Thoracic aorta (tissue), 2 donors: ENCODE measurements at places on chromosomes 5 and 9.

DNA sequence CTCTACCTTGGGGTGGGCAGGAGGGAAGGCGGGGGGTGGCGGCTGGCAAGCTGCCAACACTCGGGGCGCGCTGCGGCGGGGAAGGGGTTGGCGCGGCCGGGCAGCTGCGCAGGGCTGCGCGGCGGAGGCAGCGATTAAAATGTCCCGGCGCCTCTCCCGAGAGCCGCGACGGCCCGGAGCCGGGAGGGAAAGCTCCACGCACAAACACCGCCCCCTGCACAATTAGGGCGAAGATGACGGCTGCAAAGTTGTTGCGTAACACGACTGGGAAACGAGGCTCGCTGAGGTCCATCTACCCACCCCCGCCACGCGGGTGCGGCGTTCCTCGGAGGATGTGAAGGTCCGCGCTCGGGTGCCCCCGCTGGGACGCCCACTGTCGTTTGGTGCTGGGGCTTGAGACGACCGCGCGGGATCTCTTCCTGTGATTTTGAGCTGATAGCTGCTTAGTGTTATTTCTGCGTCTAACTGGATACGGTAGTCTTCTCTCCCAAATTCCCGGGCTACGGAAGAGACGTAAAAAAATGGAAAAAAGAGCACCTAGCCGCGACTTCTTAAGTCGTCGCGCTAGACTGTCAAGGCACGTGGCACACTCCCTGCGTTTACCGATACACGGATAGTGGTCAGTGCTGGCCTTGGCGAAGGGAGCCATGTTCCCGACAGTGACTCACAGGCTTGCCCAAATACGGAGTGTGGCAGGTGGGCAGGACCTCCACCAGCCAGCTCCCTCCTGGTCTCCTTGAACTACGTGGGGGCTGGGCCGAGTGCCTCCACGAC lies 958 bp upstream of the NFIL3 start:
- peak; percentile 73 for DNase-seq

GRCh38 chr5:36948041-36948440 lies 71.5 kb downstream of the NIPBL start:
- no peak for DNase-seq

GRCh38 chr5:78597068-78597973 lies 51.3 kb downstream of the LHFPL2 start:
- no peak for DNase-seq

- DNase-seq, result no peak
These were observed 55.8 kb upstream of the ABL1 start for GRCh38 chr9:130779153-130779855.
